ENCODE measurements at places on chromosomes 11 and 22.

DNA sequence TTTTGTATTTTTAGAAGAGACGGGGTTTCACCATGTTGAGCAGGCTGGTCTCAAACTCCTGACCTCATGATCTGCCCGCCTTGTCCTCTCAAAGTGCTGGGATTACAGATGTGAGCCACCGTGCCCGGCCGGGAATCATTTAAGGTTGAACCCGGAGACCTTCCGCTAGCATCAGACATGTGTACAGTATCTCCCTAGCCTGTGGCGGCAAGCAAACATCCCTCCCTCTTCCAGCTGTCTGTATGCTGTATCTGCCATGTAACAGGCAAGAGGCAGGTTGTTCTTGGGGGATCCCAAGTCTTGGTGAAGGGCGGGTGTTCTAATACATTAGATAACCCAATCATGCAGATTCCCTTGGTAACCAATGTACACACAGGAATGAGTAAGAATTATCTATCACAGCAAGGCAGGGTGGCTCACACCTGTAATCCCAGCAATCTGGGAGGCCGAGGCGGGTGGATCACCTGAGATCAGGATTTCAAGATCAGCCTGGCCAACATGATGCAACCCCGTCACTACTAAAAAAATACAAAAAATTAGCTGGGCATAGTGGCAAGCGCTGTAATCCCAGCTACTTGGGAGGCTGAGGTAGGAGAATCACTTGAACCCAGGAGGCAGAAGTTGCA, 58.1 kb upstream of the RBFOX2 start:
- DNase-seq: no peak

- no peak for DNase-seq
Observed at GRCh38 chr11:32331098-32331497, 104.2 kb downstream of the WT1 start.

GRCh38 chr11:63841554-63841953, 2.6 kb downstream of the MARK2 start:
- DNase-seq: no peak

DNA sequence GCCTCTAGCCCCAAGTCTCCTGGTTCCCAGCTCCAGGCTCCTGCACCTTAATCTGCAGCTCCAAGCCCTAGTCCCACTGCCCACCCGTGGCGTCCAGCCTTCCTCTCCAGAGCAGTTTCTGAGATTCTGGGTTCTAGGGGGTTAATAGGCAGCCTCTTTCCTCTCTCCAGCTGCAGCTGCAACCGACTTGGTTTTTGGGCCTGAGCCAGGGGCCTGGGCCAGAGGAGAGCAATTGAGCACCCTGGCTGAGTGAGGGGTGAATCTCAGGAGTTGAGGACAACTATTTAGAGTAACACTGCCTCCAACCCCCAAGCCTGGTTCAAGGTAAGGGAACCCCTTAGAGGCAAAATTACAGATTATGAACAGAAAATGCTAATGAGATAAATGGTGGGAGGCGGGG, 9.0 kb upstream of the CHRM1 start:
- DNase-seq: no peak

DNA sequence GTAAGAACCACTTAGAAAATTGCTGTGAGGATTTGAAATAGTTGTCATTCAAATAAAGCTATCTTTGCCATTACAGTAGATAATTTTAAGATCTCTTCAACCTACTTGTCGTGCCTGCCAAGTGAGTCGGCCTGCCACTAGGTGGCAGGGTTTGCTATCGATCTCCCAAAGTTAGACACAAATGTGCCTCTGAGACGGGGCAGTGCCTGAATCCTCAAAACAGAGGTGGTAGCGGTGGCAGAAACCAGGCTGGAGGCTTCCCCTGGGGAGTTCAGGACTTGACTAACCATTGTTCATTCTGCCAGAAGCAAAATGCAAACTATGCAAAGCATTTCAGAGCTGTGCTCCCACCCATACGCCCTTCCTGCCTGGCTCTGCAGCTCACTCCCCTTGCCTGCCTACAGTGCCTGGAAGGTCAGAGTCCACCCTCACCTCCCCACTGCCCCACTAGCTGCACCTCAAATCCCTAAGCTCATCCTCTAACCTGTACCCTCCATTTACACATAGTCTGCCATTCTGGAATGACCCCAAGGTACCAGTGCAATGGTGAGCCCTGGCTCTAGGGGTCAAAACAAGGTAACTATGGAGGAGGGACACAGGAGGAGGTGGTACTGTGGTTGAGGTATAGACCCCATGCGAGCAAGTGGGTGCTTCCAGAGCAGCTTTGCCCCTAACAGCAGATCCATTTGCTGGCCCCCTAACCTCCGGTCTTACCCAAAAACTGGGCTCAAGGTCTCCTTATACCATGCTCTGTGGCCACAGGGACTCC, 82.1 kb downstream of the C11orf58 start:
- peak; percentile 57 for DNase-seq

- DNase-seq: no peak
Observed at GRCh38 chr11:111833524-111833923, 37.9 kb downstream of the ALG9 start.

DNA sequence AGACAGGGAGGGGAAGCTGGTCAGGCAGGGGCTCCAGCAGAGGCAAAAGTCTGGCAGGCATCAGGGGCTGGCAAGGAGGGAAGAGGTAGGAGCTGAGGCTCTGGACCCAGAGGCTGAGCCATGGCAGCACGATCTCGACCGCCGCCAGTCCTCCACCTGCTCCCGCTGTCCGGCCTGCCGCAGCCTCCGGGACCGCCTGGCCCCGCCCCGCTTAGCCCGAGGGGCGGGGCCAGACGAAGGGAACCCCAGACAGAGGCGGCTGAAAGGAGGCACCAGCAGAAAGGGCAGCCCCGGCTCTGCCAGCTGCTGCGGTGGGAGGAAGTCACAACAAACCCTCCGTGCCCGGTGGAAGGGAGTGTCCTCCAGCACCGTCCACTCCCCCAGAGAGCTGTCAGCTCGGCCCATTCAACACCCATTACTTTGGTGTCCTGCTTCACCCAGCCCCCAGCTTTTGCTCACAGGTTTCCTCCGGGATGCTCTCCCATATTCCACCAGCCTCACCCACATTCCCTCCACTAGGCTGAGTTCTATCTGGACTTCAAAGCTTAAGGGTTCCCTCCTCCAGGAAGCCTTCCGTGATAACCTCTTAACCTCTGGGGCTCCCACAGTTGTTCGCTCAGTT, at the start of gene MFNG:
Gene MFNG, minus strand, starts transcription at position 161 of the 622 bp plus-strand sequence. CDS start 207 bp downstream, outside the sequence.
- peak; percentile 83 for DNase-seq

- DNase-seq: no peak
Observed at GRCh38 chr11:130029137-130029536, 26.5 kb upstream of the PRDM10 start.

DNA sequence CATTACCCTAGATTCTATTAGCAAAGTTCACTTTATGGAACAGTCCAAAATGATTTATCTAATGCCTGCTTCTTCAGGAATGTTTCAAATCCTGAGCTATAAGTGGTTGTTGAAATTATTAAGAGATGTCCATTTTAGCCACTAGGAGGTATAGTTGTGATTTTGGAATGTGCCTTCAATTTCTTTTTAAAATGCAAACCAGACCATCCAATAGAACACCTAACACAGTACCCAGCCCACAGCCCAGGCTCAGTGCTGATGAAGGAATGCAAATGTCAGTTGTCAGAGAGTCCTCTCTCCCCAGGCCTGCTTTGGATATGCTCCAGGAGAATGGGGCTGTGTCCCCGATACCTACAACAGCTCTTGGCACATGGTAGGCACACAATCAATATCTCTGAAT, 85.8 kb upstream of the E2F8 start:
- DNase-seq: no peak

- no peak for DNase-seq
Observed at GRCh38 chr22:37990301-37990700, 5.9 kb upstream of the SOX10 start.

GRCh38 chr11:108069947-108070346, 51.4 kb upstream of the ACAT1 start:
- peak; percentile 44 for DNase-seq

GRCh38 chr22:48845356-48845936, 982.2 kb downstream of the BRD1 start:
- DNase-seq: no peak

DNA sequence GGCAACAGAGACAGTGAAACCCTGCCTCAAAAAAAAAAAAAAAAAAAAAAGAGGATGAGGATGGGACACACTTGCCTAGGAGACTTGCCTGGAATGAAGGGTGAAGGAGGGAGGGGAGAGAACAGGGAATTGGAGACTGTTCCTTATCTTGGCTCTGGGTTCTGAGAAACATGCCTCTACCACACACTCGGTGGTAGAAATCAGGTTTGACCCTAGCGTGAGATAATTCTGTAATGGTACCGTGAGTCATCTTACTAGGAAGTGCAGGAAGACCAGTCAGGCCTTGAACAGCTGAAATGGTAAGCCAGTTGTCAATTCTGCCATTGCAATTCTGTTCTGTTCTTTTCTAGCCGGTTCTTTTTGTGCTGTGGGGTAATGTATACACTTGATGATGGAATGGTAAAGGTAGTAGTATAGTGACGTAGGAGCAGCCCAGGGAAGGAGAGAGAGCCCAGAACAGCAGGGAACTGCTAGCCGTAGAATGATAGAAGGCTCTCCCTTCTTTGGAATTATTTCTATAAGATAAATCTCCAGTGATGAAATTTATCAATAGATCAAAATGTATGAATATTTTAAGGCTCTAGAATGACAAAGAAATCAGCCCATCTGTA, 3.9 kb upstream of the AMBRA1 start:
- DNase-seq: no peak

- DNase-seq: no peak
Observed at GRCh38 chr11:73296501-73297230, 11.4 kb upstream of the ARHGEF17 start.

DNA sequence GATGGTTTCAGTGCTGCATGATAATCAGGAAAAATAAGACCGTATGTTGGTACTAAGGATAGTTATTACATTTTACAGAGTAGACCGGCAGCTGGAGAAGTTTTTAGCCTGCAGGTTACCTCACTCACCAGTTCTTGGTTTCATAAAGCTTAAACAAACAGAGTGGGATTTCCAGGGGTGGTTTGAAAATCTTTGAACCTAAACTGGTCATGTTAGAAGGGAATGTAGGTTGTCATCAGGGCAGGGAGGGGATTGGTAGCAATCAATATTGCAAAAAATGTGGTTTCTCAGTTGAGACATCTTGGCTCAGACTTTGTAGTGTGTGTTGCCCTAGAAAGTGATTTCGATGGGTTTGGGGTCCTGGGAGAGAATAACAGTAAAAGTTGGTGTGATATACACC, 17.5 kb downstream of the EXT2 start:
- no peak for DNase-seq

- no peak for DNase-seq
Observed at GRCh38 chr11:44878711-44879110, 72.0 kb downstream of the TP53I11 start.

DNA sequence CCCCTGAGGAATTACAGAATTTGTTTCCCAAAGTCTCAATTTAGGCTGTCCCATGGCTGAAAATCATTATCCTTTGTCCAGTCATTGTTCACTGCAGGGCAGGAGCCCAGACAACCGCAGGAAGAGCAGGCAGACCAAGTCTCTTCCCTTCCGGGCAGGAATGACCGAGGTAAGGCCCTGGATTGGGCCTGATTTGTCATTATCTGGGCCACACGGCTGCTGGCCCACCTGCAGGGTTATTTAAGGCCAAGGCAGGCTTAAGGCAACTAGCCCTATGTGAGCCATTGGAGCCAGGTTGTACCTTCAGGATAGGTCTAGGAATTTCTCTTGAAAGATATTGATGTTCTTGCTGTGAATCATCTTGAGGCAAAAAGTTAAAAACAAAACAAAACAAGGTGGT, 9.7 kb upstream of the IL10RA start:
- DNase-seq: no peak

DNA sequence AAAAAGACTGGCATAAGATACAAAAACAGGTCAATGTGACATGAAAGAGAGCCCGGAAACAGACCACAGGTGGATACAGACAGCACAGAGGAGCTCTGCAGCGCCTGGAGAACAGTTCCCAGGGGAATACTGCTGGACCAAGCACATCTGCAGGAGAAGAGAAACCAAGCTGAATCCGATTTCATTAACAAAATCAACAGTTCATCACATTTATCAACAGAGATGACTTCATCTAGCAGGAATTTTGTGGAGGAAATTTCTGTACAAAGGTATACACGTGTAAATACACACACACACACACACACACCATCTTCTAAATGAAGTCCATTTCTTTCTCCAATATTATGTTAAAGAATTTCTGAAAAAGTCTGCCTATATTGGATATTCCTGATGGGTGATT, 17.1 kb downstream of the YPEL1 start:
- no peak for DNase-seq

- DNase-seq: no peak
Observed at GRCh38 chr22:44940130-44940529, 69.7 kb downstream of the PHF21B start.

DNA sequence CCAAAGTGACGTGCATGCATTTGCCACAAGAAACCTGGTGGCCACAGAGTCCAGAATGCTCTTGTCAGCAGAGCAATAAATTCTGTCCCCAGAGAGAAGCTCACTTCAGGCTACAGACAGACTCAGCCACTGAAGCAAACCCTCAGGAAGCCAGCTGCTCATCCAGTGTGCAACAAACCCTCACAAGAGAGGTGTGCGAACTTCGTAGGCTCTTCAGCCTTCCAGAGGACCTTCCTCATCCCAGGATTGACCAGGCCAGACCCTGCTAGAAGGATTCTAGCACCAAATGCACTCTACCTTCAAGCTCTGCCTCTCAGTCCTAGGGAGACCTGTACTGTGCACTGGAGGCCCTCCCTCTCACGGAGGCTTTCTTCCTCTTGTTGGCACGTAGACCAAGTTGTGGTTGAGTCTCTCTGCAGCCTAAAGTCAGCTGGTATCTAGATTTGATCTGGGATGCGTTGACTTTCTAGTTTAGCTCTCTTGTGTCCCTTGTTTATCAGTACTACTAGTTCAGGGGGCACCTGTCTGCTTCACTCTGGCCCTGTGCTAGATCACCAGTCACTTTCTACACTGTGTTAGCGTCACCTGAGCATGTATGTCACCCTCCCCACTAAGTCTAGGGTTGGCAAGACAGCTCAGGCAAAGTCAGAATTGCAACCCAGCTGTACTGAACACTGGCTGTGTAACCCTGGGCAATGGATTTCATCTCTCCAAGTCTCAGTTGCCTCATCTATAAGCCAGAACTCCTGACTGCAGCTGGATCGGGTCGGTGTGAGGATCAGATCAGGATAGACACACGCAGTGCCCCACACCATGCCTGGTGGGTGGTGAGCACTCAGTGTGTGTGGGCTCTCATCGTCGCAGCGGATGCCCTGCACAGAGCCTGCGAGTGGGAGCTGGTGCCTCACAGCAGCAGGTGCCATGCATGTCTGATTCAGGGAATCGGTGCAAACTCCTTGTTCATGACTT, 22.1 kb upstream of the TMPRSS13 start:
- peak; percentile 47 for DNase-seq

DNA sequence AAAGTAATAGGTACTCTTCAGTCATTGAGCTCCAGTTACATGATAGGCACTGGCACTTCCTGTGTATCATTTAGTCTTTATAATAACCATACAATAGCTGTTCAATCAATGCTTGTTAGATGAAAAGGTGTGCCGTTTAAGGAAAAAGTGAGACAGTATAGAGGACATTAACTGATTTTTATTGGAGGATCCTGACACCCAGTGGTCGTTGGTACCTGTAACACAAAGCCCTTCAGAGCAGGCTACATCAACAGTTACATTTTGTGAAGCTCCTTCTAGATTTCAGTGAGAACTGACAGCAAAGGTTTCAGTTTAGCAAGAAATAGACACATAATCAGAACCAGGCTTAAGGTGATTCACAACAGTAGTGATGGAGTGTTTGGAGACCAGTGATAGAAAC, 44.2 kb downstream of the CCDC81 start:
- DNase-seq: no peak

GRCh38 chr11:114058871-114059277, 637 bp upstream of the ZBTB16 start:
- DNase-seq: no peak

All from CD4-positive, alpha-beta T cell treated with Interleukin-12 subunit alpha and Interleukin-12 subunit beta, for 1 hour (primary cell).